ENCODE measurements at places on chromosomes 4 and X. TPM values are rescaled to one million over a fixed set of nuclear protein-coding genes. Genes with fewer than 3 reads are reported as not detected.

GRCh38 chrX:16852617-16853179 lies 17.5 kb downstream of the RBBP7 start:
- DNase-seq = no peak
- no peak overlapping the region for H3K27ac ChIP-seq
- H3K4me1 ChIP-seq = peaks cover 17% of the 10 kb centered on the region

The PPBP gene
- not detected for total RNA-seq

- H3K4me3 ChIP-seq = no peak overlapping the region
- H3K27me3 ChIP-seq = no peaks in the 10 kb centered on the region
- H3K36me3 ChIP-seq = no peaks in the 10 kb centered on the region
- H3K4me1 ChIP-seq = no peaks in the 10 kb centered on the region
- H3K27ac ChIP-seq = no peak overlapping the region
Observed at GRCh38 chr4:154623436-154623835, 11.0 kb upstream of the FGG start.

DNA sequence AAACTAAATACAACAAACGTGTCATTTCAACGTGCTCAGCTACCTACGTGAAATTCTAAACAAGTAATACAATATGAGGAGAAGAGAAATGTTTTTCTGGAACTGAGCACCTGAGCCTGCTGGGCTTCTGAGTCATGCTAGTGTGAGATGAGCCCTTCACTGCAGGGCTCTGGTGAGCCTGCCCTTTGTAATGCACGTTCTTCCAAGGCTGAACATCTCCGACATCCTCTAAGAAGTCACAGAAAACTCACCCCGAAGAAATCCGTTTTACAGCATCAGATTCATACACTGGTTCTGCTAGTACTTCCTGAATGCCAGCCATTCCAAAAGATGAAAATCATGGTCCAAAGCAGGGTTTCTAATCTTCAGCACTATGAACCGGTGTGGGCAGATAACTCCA lies 157.1 kb downstream of the AMELX start:
- no peaks in the 10 kb centered on the region for H3K27me3 ChIP-seq
- no peak overlapping the region for H3K4me3 ChIP-seq
- H3K36me3 ChIP-seq = no peaks in the 10 kb centered on the region
- no peak for DNase-seq
- H3K4me1 ChIP-seq = no peaks in the 10 kb centered on the region

DNA sequence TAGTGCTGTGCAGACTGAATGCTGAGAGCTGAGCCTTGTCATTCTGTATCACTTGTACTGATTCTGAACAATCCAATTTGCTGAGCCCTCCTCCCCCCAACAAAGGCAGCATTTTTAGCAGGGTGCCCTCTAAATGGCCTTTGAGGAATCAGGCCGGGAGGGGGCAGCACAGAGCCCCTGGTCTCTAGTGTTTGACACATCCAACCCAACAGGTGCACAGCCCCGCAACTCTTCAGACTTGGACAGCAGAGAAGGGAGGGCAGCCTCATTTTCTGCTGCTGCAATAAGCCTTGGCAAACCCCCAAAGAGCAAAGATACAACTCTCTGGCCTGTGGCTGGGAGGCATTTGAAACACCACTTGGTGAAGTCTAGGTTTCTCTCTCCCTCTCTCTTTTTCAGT lies 3.4 kb downstream of the ATP1B4 start:
- DNase-seq = peak; percentile 84
- no peak overlapping the region for H3K4me3 ChIP-seq
- no peak overlapping the region for H3K27ac ChIP-seq
- H3K4me1 ChIP-seq = peaks cover 6% of the 10 kb centered on the region
- no peaks in the 10 kb centered on the region for H3K27me3 ChIP-seq
- no peaks in the 10 kb centered on the region for H3K36me3 ChIP-seq

DNA sequence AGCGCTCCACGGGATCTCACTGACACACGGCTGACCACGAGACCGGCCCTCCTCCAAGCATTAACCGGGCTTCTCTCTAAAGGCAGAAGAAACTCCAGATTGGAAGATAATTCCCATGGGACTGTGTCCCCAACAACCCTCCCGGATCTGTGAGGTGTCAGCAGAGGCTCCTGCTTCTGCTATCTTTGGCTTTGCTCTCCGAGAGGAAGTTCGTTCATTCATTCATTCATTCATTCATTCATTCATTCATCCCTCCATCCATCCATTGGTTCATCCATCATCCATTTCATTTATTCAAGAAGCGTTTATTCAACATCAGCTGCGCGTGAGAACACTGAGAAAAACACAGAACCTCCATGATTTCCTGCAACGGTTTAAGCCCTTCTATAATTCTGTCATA lies 11.5 kb downstream of the ADRA2C start:
- no peaks in the 10 kb centered on the region for H3K4me1 ChIP-seq
- no peaks in the 10 kb centered on the region for H3K36me3 ChIP-seq
- no peak overlapping the region for H3K27ac ChIP-seq
- no peaks in the 10 kb centered on the region for H3K27me3 ChIP-seq

DNA sequence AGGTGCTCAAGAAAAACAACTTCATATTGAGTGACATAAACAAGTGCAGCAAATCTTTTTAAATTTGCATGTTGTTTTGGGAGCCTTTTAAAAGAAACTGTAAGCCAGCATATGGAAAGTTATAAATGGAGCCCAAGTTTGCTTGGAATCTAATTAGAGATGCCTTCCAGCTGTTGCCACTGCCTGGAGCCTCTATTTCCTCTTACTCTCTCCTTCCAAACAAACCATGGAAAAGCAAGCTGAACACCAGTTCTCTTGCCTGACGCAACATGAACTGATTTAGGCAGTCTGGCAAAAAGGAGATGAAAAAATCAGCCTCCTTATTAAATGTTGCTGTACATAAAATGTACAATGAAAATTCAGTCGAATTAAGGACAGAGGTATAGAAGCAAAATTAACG lies 21.5 kb downstream of the ARSJ start:
- no peaks in the 10 kb centered on the region for H3K4me1 ChIP-seq
- H3K27me3 ChIP-seq = no peaks in the 10 kb centered on the region
- no peak overlapping the region for H3K27ac ChIP-seq
- H3K4me3 ChIP-seq = no peak overlapping the region
- H3K36me3 ChIP-seq = no peaks in the 10 kb centered on the region

GRCh38 chr4:56786955-56787354 lies 34.5 kb downstream of the SPINK2 start:
- no peak overlapping the region for H3K4me3 ChIP-seq
- no peaks in the 10 kb centered on the region for H3K36me3 ChIP-seq
- DNase-seq = no peak
- no peaks in the 10 kb centered on the region for H3K27me3 ChIP-seq
- no peak overlapping the region for H3K27ac ChIP-seq

DNA sequence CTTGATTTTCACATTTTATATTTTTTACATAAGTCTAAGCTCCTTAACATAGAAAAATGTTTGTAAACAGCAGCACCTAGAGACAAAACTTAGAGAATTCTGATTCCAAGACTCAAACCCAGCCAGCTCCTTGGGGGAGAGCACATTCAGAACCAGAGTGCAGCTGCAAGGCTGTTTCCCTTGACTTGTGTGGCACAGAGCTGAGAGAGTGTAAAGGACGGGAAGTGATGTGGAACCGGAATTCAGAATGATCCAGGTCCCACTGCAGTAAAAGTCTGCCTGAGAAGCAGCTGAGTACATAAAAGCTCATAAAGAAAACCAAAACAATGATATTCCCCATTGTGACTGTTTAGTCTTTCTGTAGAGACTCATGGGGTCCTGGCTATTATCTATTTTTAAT lies 713.8 kb downstream of the RAB28 start:
- H3K36me3 ChIP-seq = no peaks in the 10 kb centered on the region
- H3K4me3 ChIP-seq = no peak overlapping the region
- no peak overlapping the region for H3K27ac ChIP-seq

- H3K27me3 ChIP-seq = no peaks in the 10 kb centered on the region
- DNase-seq = no peak
- H3K4me1 ChIP-seq = no peaks in the 10 kb centered on the region
Observed at GRCh38 chrX:15948318-15948660, 93.7 kb upstream of the AP1S2 start.

The GCNA gene
- total RNA-seq = 5.4 TPM

DNA sequence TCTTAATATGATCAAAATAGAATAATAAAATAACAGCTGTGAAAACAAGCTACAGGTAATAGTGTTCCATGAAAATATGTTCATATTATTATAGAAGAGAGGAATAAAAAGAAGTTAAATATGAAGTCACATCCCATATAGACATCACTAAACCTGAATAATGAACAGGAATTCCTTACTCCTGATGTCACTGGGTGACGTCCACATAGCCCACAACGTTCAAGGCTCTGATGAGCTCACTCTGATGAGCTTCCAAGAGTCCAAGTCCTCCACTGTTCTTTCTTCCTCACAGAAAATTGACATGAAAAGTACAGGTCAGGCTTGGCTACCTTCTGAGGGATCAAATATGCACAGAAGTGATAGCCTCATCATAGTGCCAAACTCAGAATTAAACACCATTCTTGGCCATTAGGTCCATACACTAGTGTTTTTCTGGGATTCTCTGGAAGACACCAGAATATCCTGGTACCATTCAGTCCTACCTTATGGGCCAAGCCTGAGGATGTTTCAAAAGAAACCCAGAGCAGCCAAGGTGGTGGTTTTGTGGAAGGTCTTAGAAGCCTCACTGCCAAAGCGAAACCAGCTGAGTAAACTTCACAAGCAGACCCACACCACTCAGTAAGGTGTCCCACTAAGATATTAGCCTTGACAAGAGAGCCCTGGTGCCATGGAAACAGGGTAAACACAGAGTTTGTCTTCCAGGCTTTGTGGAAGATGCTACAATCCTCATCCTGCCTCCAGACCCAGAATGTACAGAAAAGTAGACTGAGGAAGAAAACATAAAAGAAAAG lies 138.4 kb upstream of the HHIP start:
- H3K27ac ChIP-seq = no peak overlapping the region
- H3K27me3 ChIP-seq = no peaks in the 10 kb centered on the region
- no peaks in the 10 kb centered on the region for H3K4me1 ChIP-seq
- DNase-seq = no peak
- no peaks in the 10 kb centered on the region for H3K36me3 ChIP-seq

DNA sequence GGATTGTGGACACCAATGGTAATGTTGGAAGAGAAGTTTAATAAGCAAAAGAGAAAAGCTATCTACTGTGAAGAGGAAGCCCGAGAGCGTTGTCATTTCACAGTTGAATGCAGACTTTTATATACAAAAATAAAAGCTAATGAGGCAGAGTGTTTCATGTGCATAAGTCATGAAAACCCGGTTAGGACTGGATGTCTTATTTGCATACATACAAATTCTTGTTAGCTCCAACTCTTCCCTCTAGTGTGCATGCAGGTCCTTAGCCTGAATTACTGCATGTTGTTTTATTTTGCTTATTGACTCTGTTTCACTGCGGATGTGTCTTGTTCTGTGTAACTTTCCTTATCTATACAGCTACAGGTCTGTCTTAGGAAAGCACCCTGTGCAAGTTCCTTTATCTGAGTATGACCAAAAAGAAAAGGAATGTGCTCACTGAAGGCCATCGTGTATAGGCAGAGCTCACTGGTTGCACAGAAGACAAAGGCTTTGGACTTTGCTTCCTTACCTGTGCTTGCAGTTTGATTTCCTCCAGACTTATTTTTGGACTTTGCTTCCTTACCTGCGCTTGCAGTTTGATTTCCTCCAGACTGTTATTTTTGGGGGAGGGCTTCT lies 25.1 kb upstream of the UGT2B11 start:
- H3K4me3 ChIP-seq = no peak overlapping the region
- DNase-seq = no peak

DNA sequence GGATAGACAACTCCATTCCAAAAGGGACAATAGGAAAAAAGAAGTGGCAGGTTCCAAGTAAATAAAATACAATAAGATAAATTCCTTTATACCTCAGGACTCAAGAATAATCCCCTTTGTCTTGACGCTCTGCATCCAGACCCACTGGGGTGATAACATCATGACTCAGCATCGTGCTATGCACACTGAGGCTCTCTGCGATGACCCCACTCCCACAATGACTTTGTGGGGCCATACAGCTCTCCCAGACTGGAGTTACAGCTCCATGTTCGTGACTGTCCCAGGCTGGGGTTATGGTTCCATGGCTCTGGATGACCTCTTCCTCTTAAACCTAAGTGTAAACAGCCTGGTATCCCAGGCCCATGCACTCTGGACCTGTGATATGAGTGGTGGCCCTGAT lies 254.5 kb upstream of the ADGRL3 start:
- DNase-seq = no peak
- no peak overlapping the region for H3K4me3 ChIP-seq
- H3K27me3 ChIP-seq = no peaks in the 10 kb centered on the region
- H3K36me3 ChIP-seq = no peaks in the 10 kb centered on the region

The EDA2R gene
- not detected for total RNA-seq

DNA sequence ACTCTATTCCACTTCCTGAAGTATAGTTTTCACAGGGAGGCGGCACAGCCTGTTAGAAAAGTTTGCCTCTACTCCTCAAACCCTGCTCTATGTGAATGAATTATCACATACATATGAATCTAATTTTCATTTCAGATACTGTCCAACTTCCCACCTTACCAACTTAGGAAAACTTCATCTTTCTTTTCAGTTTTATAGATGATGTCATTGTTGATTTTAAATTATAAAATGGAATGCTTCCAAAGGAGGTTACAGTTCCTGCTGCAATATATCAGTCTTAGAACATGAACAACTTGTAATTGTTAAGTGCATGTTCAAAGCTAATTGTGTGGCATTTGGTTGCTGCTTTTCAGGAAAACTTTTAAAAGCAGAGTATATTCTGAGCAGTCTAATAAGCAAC lies 92.4 kb downstream of the NEUROG2 start:
- H3K27me3 ChIP-seq = no peaks in the 10 kb centered on the region
- no peaks in the 10 kb centered on the region for H3K36me3 ChIP-seq
- no peak overlapping the region for H3K4me3 ChIP-seq
- H3K4me1 ChIP-seq = no peaks in the 10 kb centered on the region

DNA sequence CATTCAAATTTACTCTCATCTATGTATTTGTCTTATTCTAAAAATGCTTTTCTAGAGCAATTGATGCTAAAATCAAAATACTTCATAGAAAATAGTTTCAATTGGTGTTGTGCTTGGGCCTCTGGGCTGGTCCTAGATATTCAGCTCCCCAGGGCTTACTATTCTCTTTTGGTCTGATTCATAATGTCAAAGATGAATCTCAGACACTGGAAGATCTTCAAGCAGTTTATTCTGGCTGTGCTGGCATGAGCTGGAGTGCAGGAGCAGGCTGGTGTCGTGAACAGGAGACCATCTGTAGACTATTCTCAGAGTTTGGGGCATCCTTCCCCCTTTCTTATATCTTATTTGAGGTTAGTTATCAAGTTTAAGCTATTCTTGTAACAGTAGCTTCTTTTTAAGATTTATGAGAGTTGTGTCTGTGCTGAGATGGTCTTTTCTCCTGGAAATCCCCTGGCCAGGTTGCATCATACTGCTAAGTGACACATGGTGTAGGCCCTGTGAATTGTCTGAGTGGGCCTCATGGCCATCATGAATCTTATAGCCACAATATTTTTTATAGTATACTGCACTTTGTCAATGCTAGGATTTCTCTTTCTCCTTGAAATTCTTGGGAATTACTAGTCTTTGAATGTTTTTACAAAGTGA lies 1624.0 kb upstream of the IGFBP7 start:
- H3K27me3 ChIP-seq = no peaks in the 10 kb centered on the region
- no peaks in the 10 kb centered on the region for H3K4me1 ChIP-seq
- no peak overlapping the region for H3K27ac ChIP-seq
- DNase-seq = no peak
- H3K36me3 ChIP-seq = no peaks in the 10 kb centered on the region
- H3K4me3 ChIP-seq = no peak overlapping the region

All from Karpas-422 (cell line).